ENCODE measurements at places on chromosomes 1 and 21.
A peak's percentile ranks its signal among the peaks of the same experiment; 100 is the strongest.

DNA sequence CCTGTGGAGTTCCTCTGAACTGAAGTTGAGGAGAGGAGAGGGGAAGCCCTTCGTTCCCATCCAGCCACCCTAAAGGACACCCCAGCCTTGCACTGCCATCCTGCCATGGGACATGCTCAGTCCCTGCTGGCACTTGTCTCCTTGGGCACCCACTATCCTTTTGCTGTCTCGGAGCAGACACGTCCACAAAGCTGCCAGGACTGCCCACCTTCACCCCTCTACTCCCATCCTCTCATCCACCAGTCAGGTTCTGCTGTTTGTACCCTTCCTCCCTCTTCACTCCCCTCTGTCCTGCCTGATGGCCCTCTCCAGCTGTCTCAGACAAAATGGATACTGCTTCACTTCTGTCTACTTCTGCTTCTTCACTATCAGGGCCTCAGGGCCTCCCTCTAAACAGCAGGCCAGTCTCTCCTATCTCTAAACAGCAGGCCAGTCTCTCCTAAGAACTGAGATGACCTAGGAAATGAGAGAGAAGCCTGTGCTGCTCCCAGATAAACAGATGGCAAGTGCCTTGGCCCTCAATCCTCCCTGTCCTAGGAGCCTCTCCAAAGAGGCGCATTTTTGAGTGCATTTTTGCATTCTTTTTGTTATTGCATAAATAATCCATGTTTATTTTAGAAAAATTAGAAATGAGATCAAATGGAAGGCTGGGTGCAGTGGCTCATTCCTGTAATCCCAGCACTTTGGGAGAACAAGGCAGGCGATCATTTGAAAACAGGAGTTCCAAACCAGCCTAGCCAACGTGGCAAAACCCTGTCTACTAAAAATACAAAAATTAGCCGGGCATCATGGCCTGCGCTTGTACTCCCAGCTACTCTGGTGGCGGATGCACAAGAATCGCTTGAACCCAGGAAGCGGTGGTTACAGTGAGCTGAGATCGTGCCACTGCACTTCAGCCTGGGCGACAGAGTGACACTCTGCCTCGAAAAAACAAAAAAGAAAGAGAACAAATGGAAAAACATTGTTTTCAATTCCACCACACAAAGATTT, 4.4 kb upstream of the PYCR2 start:
- DNase-seq: no peak

GRCh38 chr1:9594471-9595155, 5.9 kb downstream of the TMEM201 start:
- no peak for DNase-seq

DNA sequence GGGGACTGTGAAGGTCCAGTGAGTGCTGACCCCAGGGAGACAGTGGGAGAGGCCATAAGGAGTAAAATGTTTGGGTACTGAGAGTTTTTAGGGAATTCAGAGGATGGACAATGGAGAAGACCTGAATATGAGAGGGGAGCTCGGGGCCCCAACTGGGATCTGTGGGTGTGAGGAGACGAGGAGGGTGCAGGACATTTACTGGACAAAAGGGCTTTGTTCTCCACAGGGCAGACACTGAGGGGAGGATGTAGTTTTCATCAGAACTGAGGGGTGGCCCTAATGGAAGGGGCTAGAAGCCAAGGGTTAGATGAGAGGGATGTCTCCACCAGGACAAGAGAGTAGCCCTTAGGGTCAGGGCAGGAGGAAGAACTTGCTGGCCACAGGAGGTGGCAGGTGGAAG, 30.0 kb downstream of the TMCC2 start:
- DNase-seq: no peak

- no peak for DNase-seq
These were observed 2.4 kb downstream of the CCDC17 start for GRCh38 chr1:45621501-45621836.

GRCh38 chr1:109827466-109827865, 63.7 kb upstream of the EPS8L3 start:
- DNase-seq: no peak

- DNase-seq: peak; percentile 73
These were observed at the start of gene PPT1 for GRCh38 chr1:40096977-40097782. TSS of gene PPT1 (minus strand) at chr1:40097252. CDS start at chr1:40097238, 14 bp downstream.

- no peak for DNase-seq
These were observed 25.0 kb upstream of the PHTF1 start for GRCh38 chr1:113784104-113784779.

DNA sequence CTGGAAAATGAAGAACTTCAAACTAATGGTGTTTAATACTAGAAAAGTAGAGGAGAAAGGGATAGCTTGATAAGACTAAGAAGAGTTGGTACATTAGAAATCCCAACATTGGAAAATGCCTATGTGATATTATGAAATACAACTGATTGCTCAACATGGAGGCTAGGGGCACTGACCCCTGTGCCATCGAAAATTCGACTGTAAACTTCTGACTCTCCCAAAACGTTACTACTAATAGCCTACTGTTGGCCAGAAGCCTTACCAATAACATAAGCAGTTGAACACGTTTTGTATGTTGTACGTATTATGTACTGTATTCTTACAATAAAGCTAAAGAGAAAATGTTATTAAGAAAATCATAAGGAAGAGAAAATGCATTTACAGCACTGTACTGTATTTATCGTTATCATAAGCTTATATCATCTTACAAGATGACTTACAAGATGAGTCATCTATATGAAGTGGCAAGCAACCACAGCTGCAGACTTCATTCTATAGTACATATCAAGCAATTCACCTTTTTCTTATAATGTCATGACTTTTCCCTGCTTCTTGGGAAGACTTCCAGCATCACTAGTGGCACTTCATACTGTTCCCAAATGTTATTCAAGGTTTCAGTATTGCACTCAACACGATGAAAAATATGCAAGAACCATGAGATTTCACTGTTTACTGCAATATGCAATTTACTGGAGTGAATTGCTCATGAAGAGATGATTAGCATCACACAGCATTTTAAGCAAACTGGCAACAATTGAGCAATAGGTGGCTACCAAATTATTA, 12.9 kb upstream of the CTSK start:
- DNase-seq: no peak

GRCh38 chr1:29532285-29532684, 296.0 kb downstream of the PTPRU start:
- DNase-seq: no peak

DNA sequence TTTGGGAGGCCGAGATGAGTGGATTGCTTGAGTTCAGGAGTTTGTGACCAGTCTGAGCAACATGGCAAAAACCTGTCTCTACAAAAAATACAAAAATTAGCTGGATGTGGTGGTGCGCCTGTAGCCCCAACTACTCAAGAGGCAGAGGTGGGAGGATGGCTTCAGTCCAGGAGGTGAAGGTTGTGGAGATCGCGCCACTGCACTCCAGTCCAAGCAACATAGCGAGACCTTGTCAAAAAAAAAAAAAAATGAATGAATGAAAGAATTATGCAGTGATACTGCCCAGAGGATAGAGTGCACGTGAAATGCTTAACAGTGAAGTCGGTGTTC, 429 bp upstream of the DPH2 start:
- no peak for DNase-seq

DNA sequence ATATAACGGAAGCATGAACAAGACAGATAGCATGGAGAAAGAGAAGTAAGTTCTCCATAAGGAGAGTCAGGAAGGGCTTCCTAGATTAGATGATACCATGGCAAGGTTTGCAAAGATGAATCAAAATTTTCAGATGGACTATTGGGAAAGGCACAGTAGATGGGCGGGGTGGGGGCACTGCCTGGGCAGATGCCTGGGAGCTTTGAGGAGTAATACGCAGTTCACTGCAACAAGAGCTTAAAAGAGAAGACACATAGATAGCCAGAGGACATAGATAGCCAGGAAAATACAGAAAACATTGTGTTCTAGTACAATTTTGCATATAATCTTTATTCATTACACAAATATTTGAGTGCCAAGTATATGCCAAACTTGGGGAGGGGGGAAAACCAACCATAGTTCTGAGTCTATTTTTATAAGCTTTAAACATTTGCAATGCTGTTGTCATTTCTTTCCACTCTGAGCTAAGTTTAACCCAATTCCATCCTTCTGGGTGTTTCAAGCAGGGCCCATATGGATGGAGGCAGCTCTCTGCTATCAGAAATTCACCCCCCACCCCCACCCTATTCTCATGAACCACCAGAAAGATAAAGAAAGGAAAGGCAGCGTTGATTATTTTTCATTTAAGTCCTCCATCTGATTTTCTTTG, 120.6 kb downstream of the NUF2 start:
- no peak for DNase-seq

GRCh38 chr1:221469476-221469875, 272.4 kb downstream of the DUSP10 start:
- DNase-seq: no peak

GRCh38 chr1:91805311-91805801, 80.6 kb downstream of the TGFBR3 start:
- DNase-seq: no peak

DNA sequence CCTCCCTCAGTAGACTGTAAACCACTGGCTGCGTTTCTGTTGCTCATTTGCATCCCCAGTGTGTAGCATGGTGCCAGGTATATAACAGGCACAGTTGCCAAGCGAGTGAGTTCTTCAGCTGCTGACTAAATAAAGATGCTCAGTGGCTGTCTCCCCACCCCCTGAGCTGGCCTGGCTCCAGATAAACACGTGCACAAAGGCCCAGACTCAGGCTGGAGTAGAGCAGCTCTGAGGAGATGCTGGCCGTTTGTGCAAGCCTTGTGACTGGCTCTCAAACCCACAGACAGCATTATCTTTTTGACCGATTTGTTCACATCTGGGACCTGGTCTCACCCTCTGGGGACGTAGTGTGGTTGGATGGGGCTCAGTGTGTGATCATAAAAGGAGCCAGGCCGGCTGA, 7.1 kb downstream of the CHRNB2 start:
- peak; percentile 54 for DNase-seq

- DNase-seq: no peak
These were observed 217.0 kb downstream of the S1PR1 start for GRCh38 chr1:101453844-101454243.

- no peak for DNase-seq
These were observed 73.2 kb downstream of the CD58 start for GRCh38 chr1:116497656-116498055.

- no peak for DNase-seq
These were observed 7.6 kb upstream of the CD1A start for GRCh38 chr1:158246650-158247049.

- DNase-seq: no peak
These were observed 85.2 kb downstream of the GPR88 start for GRCh38 chr1:100622966-100623762.

DNA sequence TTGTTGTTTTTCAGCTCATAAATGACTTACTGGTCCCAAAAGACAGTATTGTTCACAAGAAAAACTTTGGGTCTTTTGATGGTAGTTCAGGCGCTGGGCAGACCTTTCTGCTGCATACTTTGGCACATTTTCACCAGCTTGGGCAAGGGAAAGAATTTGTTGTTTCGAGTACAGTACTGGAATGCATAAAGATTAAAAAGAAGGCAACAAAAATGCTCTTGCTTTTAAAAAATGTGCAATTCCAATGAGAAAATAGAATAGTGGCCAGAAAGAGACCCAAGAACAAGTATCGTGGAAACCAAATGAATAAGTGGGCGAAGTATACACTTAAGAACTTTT, 56.0 kb downstream of the CLIC6 start:
- DNase-seq: no peak

- DNase-seq: no peak
These were observed 49.1 kb downstream of the CAPN2 start for GRCh38 chr1:223761411-223761810.

- DNase-seq: no peak
These were observed 12.6 kb downstream of the FHAD1 start for GRCh38 chr1:15259622-15260007.

- no peak for DNase-seq
These were observed 265.2 kb upstream of the VAMP3 start for GRCh38 chr1:7505771-7506453.

- DNase-seq: no peak
These were observed 19.3 kb downstream of the C1orf167 start for GRCh38 chr1:11781297-11781696.

GRCh38 chr1:239250353-239251035, 135.9 kb upstream of the CHRM3 start:
- DNase-seq: no peak

DNA sequence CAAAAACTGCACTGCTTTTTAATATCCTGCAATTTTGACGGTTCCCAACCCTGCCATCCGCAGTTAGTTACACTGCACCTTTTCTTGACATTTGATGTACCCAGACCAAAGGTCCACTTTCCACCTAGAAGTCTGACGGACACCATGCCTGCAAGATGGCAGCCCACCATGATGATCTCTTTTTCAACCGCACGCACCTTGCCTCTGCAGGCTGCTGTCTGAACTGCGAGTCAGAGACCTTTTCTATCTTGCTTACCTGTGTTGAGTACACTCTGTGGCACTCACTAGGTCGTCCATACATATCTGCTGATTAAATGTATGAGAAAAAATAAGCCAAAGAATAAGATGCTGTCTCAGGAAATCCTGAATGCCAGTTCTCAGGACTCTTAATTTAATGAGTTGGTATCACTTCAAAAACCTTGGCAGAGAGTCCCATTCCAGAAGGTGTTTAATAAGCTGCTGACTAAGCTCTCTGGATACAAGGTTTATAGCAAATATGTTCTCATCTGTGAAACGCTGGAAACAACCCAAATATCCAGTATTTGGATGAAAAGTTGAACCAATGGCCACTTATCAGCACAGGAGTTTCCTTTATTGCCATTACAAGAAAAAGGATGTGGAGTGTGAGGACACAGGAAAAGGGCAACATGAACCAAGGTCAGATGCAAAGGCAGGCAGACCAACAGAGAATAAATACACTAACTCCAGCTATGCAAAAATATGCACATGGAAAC, 37.9 kb downstream of the GNG12 start:
- no peak for DNase-seq

- no peak for DNase-seq
These were observed 120.6 kb downstream of the ADGRL2 start for GRCh38 chr1:81921344-81921743.

GRCh38 chr21:43191521-43191920, 22.7 kb downstream of the CRYAA start:
- no peak for DNase-seq

- DNase-seq: no peak
These were observed 10.7 kb downstream of the EPHA2 start for GRCh38 chr1:16145030-16145661.

DNA sequence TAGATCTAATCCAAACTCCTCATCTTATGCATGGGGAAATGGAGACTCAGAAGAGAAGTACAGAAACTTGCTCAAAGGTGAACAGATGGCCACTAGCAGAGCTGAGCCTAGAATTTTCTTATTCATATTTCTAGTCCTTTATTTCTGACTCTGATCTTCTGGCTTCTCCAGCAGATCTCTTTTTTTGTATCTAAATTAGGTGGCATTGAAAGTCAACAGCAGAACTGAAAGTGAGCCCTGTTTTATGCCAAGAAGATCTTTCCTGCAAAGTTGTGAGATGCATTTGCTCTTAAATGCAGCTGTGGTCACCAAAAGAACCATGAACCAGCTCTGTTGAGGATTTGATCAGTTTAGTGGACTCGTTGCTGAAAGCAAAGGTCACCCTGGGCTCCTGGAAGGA, 75.5 kb downstream of the KAZN start:
- no peak for DNase-seq

DNA sequence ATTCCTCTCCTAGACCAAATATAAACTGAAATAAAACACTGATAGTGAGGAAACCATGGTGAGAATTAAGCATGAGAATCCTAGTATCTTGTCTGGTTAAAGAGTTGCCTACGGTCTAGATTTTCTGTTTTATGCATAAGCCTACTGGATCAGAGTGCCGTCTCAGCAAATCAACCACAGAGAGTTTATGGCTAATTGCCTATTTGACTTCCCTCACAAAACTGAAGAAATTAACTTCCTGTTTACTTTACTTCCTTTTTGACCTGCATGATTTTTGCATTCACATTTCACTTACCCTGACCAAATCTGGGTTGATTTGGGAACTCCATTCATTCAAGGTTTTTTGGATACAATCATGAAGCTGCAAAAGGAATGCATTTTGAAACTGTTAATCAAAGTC, 5.0 kb downstream of the GCLM start:
- no peak for DNase-seq

All from occipital lobe (tissue), 3 donors.